ENCODE measurements at places on chromosomes 2 and 18.

DNA sequence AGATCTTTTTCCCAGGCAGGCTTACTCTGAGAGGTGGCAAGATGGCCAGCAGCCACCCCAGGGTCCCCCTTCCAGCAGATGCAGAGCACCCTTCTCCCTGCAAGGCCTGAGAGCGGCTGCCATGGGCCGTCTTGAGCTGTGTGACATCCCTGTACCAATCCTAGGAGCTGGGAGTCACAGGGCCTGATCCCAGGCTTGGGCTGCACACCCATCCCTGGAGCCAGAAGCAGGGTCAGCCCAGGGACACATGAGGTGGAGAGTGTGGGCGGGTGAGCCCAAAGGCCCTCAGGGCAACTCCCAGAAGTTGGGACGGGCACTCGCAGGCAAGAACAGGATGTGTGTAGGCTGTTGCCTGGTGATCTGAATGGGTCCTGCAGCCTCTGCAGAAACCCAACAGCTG lies 40.5 kb downstream of the CROCC2 start:
- DNase-seq, result no peak

GRCh38 chr2:99238599-99238998 lies 16.9 kb downstream of the LYG2 start:
- no peak for DNase-seq

DNA sequence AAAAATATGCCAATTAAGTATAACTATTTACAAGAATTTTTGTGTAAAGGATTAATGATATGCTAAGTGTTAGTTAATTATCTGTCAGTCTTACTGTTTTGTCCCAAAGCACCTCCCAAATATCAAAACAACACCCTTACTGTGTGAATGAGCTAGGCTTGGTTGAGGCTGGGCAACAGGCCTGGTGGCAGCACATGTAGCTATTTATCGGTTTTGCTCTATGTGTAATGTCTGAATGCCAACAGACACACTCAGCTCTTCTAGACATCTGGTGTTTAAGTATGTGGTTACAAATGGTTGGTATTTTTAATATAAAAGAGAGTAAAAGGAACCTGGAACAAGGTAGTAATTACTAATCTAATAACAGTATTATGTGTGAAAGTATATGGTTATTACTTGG lies 175.3 kb downstream of the RAB3GAP1 start:
- DNase-seq, result no peak

GRCh38 chr2:194566907-194567660 lies 1089.9 kb upstream of the SLC39A10 start:
- no peak for DNase-seq

DNA sequence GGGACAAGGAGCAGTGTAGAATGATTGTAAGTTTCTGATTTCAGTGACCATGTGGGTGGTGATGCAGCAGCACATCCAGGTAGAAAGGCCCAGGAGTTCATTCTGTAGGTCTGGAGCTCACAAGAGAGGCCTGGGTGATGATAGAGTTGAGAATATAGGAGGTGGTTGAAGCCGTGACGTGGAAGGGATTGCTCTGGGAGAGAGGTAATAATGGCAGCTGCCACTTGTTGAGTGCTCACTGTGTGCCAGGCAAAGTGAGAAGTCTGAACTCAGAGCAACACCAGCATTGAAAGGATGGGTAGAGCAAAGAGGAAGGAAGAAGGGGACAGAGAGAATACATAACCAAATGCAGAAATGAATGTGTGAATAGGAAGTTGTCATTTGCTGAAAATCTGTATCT lies 3.3 kb downstream of the TTLL4 start:
- no peak for DNase-seq

GRCh38 chr2:24766609-24767008 lies 26.6 kb downstream of the PTRHD1 start:
- no peak for DNase-seq

- DNase-seq, result no peak
Observed at GRCh38 chr2:18626256-18626668, 36.9 kb upstream of the NT5C1B start.

DNA sequence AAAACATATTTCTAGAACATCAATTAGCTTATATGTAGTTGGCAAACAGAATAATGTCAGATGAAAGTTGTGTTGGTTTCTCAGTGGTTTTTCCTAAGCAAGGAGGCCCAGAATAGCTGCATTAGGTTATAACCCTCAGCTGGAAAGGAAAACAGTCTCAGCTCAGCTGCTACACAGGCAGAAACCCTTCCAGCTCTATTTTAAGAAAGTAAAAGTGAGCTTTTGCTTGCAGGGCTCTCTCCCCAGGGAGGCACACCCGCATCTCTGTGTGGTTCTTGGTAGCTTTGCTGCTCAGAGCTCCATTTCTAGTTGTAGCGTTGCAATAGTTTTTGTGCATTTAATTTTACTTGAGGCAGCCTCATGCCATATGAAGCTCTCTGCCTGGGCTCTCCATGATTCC lies 54.6 kb downstream of the PIKFYVE start:
- DNase-seq, result no peak

GRCh38 chr2:68739595-68740399 lies 5.2 kb downstream of the ARHGAP25 start:
- no peak for DNase-seq

DNA sequence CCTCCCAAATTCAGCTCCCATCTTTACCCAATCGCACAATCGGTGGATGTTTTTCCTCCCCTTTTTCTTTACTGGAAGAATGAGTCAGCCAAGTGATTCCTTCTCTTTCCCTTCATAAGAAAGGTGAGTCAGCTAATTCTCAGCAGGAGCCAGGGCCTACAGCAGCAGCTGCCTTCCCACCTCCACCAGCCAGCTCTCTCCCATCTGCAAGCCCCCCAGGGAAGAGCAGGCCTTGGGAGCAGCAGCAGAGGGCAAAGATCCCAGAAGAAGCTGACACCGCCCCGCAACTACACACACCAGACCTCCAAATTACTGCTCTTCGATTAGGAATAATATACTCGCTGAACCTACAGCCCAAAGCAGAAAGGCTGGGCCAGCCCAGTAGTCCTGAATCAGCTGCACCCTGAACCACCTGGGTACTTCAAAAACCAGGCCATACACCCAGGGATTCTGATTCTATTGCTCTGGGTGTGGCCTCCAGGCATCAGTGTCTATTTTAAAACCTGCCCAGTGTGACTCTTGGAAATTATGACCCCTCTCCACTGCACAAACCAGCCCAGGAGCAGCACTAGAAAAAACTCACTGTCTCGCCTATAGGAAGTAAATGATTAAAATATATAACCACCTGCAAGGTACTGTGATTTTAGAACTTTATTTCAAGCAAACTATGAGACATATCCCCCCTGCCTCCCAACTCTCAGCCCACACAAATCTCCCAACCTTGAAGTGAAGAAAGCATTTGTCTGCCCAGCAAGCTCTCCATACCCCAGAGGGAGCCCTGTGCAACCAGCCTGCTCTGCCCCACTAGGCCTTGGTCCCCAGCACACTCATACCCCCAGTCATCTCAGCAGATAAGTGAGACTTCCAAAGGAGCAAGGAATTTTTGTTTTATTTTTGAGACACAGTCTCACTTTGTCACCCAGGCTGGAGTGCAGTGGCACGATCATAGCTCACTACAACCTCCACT lies 7.3 kb downstream of the SFXN5 start:
- no peak for DNase-seq

DNA sequence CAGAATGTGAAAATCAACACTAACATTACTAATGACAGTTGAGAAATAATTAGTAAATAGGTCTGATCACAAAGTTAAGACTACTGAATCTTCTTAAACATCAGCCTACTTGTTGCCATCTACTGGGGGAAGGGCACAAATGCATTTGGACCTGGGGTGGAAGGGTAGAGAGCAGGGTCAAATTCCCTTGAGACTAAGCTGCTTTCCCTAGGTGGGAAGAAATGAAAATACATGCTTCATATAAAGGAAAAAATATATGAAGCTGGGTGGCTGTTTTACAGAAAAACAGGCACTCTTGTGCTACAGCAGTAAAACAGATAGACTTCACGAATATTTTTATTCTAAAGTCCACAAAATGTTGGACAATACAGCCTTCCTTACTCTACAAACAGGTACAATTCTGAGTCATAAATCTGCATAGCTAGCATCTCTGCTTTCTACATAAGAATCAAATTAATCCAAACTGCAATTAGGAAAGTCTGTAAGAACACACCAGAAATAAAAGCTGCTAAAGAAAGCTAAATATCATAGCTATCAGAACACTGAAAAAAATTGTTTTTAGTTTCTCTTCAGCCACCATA lies 10.9 kb downstream of the TRIP12 start:
- no peak for DNase-seq

GRCh38 chr2:118169359-118170005 lies 81.2 kb downstream of the INSIG2 start:
- no peak for DNase-seq

DNA sequence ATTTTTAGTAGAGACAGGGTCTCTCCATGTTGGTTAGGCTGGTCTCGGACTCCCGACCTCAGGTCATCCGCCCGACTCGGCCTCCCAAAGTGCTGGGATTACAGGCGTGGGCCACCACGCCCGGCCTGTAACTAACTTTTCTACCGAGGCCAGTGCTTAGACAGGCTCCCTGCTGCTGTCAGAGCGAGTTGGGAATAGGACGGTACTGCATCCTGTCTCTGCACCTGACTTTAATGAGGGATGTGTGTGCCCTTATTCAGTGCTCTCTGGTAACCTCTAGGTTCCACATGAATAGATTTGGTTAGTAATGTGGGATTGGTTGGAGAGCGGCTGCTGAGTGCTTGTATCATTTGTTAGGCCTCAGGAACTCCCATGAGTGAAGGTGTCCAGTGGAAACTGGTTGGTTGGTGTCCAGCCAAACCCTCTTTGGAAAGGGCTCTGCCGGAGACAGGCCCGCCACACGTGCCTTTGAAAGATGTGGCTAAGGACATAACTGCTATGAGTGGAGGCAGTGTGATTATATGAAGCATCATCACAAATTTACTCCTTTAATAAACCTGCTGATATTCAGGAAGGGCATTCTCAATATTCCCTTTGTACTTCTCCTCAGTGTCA lies 36.6 kb downstream of the MYOM1 start:
- DNase-seq, result no peak

GRCh38 chr18:24674200-24674599 lies 213.8 kb downstream of the HRH4 start:
- DNase-seq, result no peak

GRCh38 chr2:31256611-31257382 lies 22.8 kb downstream of the EHD3 start:
- no peak for DNase-seq

GRCh38 chr2:134683561-134684112 lies 35.2 kb downstream of the TMEM163 start:
- no peak for DNase-seq

DNA sequence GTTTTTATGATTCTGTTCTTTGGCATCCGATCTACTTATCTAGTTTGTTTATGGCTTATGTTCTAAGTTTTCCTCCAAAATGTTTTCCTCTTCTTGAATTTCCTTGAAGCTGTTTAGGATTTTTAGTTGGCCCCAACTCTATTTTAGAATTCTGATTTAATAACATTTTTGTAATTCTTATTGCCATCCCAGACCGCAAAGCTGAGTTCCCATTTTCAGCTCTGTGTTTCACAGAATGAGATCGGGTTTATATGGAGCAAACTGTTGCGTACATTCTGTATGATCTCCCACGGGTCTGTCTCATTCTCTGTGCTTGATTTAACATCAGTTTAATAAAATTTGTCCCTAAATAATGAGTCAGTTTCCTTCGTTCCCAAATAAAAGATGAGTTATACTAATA lies 59.3 kb downstream of the DPP4 start:
- DNase-seq, result no peak

DNA sequence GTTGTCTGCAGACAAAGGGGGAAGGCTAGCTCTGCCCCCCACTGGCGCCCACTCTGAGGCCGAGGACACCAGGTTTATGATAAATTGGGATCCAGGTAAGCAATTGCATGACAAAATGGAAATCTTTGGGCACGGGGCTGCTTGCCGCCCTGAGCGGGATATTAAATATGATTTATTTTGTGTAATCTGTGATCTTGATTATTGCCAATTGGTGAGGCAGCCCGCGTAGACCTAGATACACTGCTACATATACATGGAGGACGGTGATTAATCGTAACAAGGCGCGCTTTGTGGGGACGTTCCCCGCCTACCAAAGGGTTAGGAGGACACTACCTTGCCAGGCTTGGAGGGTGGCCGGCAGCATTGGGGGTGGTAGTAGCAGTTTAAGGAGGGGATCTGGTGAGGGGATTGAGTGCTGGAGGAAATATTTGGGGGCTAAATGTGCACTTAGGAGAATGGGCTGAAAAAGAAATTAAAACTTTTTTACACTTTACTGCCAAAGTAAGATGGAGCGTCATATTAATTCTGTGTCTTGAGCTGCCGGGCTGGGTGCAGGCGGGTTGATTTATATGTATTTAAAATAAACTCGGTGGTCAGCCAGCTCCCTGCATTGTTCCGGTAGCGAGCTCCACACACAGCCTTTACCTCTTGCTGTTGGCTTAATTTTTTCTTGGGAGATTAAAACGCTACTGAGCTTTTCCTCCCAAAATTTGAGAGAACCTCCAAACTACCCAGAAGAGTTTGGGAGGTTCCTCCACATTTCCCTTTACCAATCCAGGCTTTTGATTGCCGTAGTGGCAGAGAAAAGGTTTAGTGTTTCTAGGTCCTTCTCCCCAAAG lies 4.1 kb downstream of the HOXD3 start:
- no peak for DNase-seq

- DNase-seq, result peak; percentile 16
Observed at GRCh38 chr2:191676790-191677645, 918 bp upstream of the NABP1 start.

- no peak for DNase-seq
Observed at GRCh38 chr2:27306136-27306535, 2.1 kb downstream of the UCN start.

DNA sequence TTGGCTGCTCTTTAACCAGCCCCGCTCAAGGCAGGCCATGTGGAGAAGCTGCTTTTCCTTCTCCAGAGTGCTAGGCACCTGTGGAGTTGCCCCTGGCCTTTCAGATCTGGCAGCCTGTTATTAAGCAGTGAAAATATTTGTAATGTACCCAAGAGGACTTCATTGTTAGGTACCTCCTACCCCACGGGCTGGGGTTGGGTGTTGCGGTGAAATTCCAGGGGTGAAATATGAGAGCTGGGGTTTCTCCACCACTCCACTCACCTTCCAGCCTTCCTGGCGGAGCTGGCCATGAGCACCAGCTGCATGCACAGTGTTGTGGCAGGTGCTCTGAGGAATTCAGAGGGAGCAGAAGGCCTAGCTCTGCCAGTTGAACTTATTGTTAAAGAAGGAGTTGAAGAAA lies 39.1 kb downstream of the NTSR2 start:
- DNase-seq, result peak; percentile 56

DNA sequence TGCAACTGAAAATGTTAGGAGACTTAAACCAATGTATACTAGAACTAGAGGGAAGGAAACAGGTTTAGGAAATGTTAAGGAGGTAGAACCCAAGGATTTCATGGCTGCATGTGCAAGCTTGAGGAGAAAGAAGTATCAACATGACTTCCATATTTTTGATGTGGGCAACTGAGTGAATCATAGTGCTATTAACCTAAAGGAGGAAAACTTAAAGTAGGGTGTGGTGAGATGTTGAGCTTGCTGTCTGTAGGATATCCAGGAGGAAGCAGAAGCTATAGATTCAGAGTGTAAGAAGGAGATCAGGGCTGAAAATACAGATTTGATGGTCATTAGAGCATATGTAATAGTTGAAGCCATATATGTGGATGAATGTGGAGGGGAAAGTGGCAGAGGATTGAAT lies 31.5 kb downstream of the NDC80 start:
- no peak for DNase-seq

Measured in T47D (cell line).